Activated T-cell treated with anti-CD3 and anti-CD28 coated beads for 4 hours (primary cell): ENCODE measurements at places on chromosomes 12 and 14.

DNA sequence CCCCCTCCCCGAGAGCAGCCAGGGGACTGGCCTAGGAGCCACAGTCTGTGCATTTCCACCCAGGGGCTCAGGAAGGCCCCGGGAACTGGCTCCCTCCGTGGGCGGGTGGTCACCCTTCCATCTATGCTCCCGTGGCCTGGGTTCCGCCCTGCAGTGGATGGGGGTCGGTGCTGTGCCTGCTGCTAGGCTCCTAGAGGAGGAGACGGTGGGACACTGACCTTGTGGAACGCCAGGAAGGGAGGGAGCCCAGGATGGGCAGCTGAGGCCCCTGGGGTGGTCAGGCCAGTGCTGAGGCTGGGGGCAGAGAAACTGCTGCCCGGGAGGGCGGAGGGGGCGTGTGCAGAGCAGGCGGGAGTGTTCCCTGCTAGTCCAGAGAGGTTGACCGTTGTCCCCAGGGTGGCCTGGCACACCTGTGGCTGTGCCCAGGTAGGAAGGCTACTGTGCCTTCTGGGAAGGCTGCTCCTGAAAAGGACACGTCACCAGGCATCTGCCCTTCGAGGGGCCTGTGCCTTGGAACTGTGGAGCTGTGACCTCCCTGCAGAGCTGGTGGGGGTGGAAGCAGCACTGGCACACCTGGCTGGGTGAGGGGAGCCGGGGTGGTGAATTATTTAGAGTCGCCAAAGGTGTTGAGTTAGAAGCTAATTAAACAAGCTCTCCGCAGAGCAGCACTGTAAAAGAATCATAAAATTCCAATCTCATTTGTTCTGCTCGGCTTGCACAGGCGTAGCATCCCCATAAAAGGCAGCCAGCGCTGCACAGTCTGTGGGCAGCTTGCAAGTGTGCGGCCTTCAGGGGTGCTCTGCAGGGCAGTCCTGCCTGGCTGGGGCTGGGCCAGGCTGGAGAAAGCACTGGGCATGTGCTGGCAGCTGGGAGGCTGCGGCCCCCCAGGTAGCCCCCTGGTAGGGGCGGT is 145.1 kb downstream of the KIF26A start:
- no peak for DNase-seq

DNA sequence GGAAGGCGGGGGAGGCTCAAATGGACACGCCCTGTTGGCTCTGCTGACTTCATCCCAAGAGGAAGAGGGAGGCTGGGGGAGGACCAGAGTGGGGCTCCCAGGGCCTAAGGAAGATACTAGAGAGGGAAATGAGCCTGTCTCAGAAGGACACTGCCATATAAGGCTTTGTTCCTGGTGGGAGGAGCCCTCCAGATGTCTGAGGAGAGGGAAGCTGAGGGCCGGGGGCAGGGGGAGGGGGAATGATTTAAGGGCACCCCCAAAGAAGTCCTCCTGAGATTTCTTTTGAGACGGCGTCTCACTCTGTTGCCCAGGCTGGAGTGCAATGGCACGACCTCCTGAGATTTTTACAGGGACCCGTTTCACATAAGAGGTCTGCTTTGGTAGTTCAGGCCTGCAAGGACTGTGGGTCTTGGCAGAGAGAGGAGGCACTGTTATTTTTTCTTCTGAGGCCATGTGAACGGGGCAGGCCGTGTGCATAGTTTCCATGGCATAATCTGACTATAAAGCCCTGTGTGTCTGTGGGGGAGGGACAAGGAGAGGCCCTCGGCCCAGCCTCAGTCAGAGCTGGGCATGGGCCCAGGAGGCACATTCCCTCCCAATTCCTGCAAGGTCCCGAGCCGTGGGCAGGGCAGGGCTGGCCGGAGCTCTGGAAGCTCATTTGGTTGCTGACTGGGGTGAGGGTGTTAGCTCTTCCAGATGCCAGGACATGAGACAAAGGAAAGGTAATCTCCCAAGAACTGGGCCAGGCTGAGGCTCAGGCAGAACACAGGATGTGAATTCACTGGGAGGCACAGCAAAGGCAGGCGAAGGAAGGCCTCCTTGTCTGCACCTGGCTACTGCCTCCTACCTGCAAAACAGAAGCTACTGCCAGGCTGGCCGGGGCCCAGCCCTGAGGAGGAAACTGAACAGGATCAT is 22.2 kb upstream of the PLEKHG3 start:
- no peak for DNase-seq

DNA sequence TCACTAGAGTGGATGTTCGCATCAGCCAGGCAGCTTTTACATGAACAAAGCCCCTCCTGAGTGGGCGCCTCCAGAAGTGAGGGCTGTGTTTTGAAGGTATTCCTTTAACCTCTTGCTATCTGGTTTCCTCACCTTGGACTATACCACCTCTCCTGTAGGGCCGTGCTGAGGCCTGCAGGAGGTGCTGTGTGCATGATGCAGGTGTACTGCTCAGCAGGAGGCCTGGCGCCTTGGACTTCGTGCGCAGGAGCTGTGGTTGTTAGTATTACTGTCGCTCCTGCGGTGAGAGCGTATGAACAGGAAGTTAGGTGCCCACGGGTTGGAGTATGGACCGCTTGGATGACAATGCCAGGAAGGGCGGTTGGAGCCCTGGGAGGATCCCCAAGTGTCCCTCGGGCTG is 130.7 kb downstream of the TSPAN9 start:
- DNase-seq: no peak

DNA sequence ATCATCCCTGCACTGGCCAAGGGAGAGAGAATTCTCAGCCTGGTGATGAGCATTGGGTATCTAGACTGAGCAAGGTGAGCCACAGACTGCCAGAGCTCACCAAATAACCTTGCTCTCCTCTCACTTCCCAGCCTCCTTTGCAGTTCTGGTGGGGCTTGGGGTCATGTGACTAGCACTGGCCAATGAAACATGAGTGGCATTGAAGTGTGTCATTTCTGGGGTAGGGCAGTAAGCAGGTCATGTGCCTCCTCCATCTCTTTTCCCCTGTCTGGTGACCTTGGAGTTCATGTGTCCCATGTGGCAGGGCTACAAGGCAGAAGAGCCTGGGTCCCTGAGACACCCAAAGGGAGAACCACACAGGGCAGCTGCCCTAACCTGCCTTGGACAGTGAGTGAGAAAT is 3.6 kb upstream of the KRT72 start:
- DNase-seq: no peak

GRCh38 chr14:51527073-51527472 is 124.6 kb upstream of the FRMD6 start:
- DNase-seq: no peak

GRCh38 chr12:116599285-116600136 is 40.3 kb downstream of the MAP1LC3B2 start:
- DNase-seq: peak; percentile 49

DNA sequence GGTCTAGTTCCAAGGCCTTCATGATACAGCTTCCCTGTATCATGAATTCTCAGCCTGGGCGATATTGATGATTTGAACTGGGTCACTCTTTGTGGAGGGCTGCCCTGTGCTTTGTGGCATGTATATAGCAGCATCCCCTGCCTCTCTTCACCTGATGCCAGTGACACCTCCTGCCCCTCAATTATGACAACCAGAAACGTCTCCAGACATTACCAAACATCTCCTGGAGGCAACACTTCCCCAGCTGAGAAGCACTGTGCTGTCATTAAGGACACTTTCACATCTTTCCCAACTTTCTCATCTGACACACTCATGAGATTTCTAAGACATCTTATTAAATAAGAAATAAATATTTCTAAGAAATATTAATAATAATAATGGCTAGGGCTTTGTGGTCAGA is 315.3 kb downstream of the BCL11B start:
- DNase-seq: no peak
